ENCODE measurements at places on chromosomes 5 and 9.
A peak's percentile ranks its signal among the peaks of the same experiment; 100 is the strongest.

GRCh38 chr5:153670101-153670500, 179.6 kb downstream of the GRIA1 start:
- DNase-seq: no peak

- no peak for DNase-seq
Observed at GRCh38 chr9:107504585-107505455, 15.3 kb upstream of the KLF4 start.

DNA sequence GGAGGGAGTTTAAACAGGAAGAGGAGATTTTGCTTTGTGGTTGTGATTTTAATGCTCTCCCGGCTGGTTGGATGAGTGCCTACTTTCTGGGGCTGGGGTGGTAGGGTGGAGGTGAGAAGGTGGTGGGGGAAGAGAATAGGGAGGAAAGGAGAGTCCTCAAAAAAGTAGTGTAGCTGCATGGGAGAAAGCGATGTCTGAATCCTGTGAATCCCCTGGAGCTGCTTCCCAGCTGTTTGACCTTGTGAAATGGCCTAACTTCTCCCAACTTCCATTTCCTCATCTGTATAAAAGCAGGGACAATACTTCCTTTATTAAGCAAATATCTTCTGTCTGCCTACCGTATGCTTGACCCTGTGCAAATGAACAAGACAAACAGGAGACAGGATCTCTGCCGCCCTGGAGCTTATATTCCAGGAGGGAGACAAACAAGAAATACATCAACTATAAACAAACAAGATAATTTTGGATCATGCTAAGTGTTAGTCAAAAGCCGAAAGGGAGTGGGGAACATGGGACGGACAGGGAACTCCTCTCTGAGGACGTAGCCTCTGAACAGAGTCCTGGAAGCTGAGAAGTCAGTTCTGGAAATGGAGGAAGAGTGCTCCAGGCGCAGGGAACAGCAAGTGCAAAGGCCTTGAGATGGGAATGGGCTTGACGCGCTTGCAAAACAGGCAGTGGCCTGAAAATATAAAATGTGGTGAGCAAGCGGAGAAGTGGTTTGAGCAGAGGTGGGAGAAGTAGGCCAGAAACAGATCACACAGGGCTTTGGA, 103.5 kb downstream of the SPRY4 start:
- DNase-seq: no peak

DNA sequence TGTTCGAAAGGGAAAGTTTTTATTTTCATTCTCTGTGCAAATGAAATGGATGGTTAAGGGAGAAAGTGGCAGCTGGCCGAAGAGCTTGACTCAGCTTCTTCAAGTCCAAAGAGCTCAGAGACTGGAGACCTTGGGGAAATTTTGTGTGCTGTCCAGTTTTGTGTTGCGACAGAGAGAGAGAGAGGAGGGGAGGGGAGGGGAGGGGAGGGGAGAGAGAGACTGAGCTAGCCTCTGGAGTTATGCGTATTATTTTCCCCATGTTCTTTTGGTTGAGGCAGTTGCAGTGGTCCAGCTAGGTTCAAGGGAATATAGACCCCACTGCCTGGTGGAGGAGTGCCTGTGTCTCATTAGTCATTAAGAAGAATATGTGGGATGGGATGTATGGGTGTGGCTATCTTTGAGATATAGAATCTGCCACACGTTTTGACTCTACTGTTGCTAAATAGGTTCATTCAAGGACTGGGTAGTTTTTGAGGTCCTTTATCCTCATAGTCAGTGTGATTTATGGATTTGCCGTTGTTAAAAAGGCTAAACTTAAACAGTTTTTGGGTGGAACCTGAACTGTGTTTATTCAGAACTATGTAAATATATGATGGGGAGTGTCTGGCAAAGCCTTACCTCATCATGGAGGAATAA, 69.7 kb downstream of the ARHGAP26 start:
- no peak for DNase-seq

- DNase-seq: no peak
Observed at GRCh38 chr5:7991125-7991821, 122.3 kb downstream of the MTRR start.

DNA sequence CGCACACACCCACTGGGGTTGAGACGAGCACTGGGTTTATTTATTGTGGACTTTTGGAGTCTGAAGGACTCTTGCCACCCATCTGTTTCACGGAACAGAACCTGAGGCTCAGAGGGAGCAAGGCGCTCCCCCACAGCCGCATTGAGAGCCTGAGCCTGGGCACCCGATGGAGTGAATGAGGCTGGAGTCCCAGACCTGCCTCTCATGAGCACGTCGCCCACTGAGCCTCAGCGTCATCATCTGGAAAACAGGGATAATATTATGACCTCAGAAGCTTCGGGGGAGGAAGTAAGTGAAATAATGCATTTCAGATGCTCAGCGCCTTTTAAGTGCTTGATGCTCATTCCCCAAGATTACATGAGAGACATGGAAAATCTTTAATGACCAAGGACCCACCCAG, 5.5 kb downstream of the NEK6 start:
- DNase-seq: no peak

DNA sequence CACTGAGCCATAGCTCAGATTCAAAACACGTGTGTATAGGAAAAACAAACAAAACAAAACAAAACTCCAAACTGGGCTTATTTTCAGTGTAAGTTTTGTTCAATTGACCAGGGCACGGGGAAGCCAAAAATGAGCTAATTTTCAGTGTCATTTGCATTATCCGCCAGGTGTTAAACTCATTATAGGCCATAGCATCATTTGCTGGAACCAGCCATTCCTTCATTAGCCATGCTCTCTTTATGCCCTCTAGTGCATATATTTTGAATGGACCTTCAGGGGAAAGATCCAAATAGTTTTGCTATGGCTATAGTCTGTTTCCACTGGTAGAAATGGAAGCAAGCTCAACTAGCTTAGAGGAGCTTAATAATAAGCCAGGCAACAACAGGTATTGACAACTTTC, 1205.2 kb upstream of the DMAC1 start:
- no peak for DNase-seq

DNA sequence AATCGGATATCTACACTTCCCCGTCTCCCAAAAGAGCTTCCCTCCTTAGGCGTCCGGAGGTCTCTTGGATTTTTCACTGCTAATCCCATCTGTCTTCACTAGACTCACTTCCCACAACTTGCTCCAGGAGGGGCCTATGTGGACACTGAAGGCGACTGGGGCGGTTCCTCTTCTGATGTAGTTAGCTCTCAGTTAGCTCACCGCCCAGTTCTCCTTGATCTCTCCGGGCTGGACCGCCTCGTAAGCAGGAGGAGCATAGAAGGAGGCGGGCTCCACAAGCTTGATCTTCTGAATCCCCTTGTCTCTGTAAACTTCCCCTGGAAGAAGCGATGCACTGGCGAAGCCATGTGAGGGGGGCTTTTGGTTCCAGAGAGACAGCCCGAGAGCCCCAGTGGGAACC, 112.0 kb upstream of the SELENOP start:
- no peak for DNase-seq

GRCh38 chr5:154749491-154749890, 5.7 kb upstream of the LARP1 start:
- no peak for DNase-seq

DNA sequence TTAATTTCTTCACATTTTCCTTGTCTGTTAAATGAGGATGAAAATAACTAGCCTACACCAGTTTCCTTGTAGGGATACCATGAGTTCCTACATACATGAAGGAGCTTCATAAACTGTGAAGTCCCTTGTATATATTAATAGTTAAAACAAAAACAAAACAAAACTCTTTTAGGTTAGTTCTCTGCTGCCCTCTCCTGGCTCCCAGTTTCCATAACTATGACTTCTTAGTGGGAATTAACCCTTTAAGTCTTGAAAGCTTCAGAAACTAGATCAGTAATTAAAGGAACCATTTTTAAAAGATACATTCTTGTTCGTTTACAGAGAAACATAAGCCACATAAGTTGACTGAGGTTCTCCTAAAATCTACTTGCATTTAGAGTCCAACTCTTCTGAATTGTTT, 500.0 kb upstream of the C9orf72 start:
- peak; percentile 44 for DNase-seq

DNA sequence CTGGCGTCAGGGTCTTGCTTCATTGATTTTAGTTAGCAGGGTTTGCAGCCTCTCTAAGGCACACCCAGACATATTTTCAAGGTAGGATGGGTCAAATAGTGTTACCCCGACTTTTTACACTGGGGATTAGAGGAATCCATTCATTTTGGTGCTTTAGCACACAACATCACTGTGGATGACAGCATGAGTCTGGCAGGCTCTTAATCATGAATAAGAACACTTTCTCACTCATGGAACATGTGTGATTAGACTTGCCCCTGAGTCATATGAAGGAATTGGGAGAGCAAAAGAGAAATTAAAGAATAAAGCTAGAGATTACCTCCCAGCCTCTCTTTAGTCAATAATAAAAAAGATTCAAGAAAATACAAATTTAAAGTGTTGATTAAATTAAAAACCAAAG, 175.6 kb downstream of the SEMA5A start:
- no peak for DNase-seq

DNA sequence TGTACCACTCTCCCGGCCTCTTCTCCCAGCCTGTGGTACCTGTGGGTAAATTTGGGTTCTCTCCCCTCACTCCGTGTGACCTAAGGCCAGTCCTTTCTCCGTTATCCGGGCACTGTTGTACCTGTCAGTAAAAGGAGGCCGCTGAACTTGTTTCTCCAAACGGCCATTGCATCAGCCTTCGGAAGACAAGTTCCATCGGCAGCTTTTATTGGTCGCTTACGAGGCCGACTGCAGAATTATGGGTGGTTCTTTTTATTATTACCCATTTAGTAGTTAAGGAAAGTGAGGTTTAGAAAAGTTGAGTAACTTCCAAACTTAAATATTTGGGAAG, 558 bp downstream of the GRPEL2 start:
- no peak for DNase-seq

GRCh38 chr5:24854850-24855249, 210.1 kb upstream of the CDH10 start:
- no peak for DNase-seq

DNA sequence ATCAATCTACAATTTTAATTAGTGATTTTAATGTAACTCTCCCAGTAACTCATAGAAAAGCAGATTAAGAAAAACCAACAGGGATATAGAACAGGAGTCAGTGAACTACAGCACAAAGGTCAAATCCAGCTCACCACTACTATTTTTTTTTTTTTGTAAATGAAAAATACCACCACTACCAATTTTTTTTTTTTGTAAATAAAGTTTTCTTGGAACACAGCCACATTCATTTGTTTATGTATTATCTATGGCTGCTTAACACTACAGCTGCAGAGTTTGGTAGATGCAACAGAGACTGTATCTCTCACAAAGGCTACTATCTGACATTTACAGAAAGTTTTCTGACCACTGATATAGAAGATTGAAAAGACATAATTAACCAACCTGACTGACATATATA, 11.7 kb downstream of the ZNF510 start:
- DNase-seq: no peak

DNA sequence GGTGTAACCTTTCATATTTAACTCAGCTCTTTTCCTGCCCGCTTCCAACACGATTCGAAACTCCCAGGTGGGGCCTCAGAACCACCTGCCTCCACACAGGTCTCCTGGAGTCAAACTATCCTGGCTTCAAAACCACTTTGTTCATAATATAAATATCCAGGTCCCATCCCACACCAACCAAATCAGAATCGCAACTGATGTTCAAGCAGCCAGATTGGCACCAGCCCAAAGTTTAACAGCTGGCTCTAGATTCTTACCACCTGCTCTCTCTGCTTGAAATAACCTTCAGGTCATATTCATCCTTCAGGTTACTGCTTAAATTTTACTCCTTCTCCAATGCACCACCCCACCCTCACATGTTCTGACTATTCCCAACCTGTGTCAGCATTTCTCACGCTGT, 231.4 kb upstream of the TRPM3 start:
- peak; percentile 76 for DNase-seq

DNA sequence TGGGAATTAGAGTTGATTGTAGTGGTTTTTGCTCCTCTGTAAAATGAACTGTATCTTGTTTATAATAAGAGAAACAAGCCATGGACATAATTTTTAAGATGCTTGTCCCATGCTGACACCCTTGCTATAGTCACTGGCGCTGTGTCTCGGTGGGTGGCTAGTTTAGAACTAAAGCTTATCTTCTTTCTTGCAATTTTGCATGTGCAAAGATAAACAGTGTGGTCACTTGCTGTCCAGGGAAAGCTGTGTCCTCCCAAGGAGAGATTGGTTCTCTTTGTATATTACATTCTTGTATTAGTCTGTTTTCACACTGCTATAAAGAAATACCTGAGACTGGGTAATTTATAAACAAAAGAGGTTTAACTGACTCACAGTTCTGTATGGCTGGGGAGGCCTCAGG, 143.8 kb downstream of the MELK start:
- no peak for DNase-seq

- DNase-seq: no peak
Observed at GRCh38 chr5:138793575-138793974, 40.4 kb downstream of the CTNNA1 start.

DNA sequence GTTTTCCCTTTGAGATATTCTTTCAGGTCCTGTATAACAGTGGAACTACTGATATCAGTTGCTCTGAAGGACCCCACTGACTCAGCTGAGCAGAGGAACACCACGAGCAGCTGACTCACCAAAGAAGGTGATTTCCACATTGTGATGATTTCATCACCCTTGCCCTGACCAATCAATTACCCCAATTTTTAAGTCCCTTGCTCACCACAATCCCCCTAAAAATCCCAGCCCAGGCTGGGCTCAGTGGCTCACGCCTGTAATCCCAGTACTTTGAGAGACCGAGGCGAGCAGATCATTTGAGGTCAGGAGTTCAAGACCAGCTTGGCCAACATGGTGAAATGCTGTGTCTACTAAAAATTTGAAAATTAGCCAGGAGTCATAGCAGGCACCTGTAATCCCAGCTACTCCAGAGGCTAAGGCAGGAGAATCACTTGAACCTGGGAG, 125.3 kb upstream of the ABCA1 start:
- DNase-seq: no peak

DNA sequence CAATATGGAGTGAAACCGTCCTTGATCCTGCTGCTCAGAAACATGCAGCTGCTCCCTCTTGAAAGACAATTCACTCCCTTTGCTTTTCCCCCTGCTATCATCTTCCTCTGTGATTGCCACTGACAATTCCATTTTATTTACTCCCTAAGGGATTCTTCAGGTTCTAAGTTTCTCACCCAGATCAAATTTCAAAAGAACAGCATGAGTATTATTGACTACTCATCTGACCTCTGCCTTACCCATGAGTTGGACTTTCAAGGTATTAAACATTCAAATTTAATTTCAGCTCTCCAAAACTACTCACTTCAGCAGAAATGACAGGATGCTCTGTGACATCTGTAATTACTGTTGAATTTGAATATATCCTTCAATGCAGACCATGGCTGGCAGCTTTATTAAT, 236.5 kb upstream of the HAPLN1 start:
- peak; percentile 32 for DNase-seq

GRCh38 chr9:115042781-115043509, 75.0 kb downstream of the TNC start:
- DNase-seq: no peak

GRCh38 chr5:68722357-68722756, 371.5 kb upstream of the SLC30A5 start:
- no peak for DNase-seq

GRCh38 chr9:74255489-74255984, 241.6 kb upstream of the RORB start:
- DNase-seq: no peak

Data from NCI-H1105 treated with DMSO at 0.1 percent for 48 hours (cell line).